Stimulated activated CD4-positive, alpha-beta T cell treated with anti-CD3 and anti-CD28 coated beads, Interleukin-2, amount 100 ng/mL, for 48 hours (primary cell): ENCODE measurements at places on chromosomes 3 and 15.

- no peak for DNase-seq
Observed at GRCh38 chr3:55630280-55630920, 143.3 kb upstream of the WNT5A start.

- DNase-seq = peak; percentile 74
Observed at GRCh38 chr15:69758810-69759790, 306.5 kb downstream of the RPLP1 start.

GRCh38 chr15:95175914-95176658, 944.7 kb downstream of the MCTP2 start:
- DNase-seq = no peak

GRCh38 chr3:190041333-190042041, 79.2 kb downstream of the P3H2 start:
- no peak for DNase-seq

GRCh38 chr3:131033480-131034080, 6.9 kb downstream of the NEK11 start:
- DNase-seq = peak; percentile 9

GRCh38 chr3:40878464-40878905, 320.8 kb upstream of the CTNNB1 start:
- DNase-seq = no peak
